ENCODE measurements at places on chromosomes 3 and 15.

GRCh38 chr3:137761563-137762503, 2.3 kb upstream of the SOX14 start:
- no peak for DNase-seq

- peak; percentile 48 for DNase-seq
These were observed 717 bp downstream of the PXK start for GRCh38 chr3:58333206-58334012.

GRCh38 chr3:108153451-108153981, 62.7 kb upstream of the CD47 start:
- DNase-seq, result peak; percentile 72

DNA sequence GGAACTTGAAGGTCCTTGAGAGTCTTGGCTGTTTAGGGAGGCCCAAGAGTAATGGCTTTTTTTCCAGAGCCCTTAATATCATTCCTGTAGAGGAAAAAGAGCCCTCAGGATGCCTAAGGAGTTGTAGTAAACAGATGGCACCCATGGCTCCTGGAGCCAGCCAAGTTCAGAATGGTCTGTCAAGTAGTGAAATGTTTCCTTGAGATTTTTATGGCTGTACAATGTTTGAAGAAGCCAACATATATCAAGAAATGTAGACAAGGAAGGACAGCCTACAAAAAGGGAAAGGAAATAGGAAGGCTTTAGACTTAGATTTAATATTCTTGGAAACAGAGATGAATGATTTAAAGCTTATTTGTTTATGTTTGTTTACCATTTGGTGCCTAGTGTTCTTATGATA, 334.8 kb downstream of the SATB1 start:
- DNase-seq, result no peak

- DNase-seq, result no peak
These were observed 87.0 kb downstream of the CD200R1L start for GRCh38 chr3:112759681-112760080.

GRCh38 chr3:110420158-110420641, 651.4 kb upstream of the NECTIN3 start:
- peak; percentile 79 for DNase-seq

- DNase-seq, result no peak
These were observed 35.0 kb upstream of the HES1 start for GRCh38 chr3:194100856-194101390.

DNA sequence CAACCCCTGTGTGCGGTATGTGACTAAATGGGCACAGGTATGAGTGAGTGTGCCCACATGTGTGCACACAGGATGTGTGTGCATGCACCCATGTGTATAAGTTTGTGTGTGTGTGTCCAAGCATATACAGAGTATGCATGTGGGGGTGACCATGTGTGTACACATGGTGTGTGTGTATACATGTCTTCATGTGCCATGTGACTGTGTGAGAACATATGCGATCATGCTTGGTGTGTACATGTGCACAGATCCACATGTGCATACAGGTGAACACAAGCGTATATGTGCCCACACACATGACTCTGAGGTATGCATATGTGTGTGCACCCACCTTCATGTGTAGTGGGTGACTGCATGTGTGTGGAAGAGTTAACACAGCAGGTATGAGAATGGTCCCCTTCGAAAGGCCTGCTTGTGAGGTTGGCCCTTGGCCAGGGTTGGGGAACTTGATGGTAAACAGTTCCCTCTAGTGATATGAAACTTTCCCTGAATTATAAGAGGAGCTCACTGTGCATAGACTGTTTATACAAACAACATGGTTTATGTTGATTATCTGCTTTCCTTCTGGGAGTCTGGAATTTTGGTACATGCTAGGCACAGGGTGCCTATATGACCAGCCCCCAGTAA, 10.3 kb downstream of the PFKFB4 start:
- no peak for DNase-seq

DNA sequence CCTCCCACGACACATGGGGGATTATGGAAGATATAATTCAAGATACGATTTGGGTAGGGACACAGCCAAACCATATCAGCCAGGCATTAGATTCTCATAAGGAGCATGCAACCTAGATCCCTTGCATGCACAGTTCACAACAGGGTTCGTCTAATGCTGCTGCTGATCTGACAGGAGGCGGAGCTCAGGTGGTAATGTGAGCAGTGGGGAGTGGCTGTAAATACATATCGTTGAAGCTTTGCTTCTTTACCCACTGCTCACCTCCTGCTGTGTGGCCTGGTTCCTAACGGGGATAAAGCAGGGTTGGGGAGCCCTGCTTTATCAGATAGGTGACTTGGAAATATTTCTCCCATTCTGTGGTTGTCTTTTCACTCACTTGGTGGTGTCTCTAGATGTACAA, 14.8 kb downstream of the DOCK3 start:
- no peak for DNase-seq

- peak; percentile 85 for DNase-seq
These were observed 74.8 kb downstream of the IL20RB start for GRCh38 chr3:137032465-137033120.

- DNase-seq, result no peak
These were observed 136.5 kb downstream of the RORA start for GRCh38 chr15:61092361-61093157.

DNA sequence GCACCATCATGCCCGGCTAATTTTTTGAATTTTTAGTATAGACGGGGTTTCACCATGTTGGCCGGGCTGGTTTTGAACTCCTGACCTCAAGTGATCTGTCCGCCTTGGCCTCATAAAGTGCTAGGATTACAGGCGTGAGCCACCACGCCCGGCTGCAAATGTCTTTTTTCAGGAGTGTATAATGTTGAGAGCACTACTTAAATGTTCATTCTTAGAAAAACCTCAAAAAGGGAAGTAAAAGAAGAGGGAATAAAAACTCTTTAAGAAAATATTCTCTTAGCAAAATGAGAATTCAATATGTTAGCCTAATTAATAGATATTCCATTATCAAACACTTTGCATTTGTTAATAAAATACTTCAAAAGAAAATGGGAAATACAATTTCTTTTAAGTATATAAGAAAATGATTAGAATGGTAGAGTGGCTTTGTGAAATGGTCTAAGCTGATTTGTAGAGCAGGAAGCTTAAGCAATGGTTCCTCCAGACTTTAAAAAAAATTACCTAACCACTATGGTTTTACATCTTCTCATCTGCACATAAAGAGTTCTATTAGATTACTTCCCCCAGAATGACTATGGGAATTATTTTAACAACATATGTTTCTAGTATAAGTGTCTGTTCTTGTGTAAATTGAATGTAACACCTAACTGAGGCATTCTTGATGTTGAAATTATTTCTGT, 226.7 kb upstream of the ALCAM start:
- no peak for DNase-seq

DNA sequence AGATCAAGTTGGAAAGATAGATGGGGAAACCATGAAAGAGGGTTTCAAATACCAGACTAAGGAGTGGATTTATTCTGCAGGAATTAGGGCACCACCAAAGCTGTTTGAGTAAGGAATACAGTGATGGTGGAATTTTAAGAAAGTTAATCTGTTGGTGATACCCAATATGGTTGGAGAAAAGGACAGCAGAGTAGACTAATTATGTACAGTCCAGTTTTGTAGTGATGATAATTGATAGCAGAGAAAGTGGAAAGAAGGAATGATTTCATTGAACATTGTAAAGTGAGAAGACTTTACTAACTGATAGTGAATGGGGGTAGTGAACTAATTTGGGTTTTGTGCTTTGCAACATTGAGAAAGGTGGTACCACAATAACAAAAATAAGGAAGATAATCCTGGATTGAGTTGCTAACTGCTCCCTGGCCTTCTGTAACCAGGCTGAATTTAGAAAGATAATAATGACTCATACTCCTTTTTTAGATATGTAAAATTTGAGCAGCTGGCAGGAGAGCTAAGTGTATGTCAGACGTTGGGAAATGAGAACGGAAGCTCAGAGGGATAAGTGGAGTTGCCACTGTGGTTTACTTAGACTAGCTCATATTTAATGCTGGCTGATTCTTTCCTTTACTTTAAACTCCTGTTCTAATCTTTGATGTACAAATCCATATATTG, 16.9 kb downstream of the TCAIM start:
- DNase-seq, result peak; percentile 91

DNA sequence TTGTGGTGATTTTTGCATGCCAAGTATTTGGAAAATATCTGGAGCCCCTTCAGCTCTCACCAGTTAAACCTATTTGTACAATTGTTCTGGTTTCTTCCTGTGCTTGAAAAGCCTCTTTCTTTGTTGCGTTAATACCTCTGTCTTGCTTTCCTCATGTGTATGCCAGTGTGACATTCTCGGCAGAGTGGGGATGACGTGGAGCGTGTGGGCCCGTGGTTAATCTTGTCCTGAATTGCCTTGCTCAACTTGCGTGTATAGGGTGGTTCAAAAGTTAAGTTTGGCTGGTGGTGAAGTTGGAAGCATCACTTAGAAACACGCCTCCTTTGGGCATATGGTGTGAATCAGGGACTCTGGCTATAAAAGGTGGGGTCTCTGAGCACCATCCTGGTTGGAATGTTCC, 67.1 kb downstream of the IGF1R start:
- peak; percentile 79 for DNase-seq

DNA sequence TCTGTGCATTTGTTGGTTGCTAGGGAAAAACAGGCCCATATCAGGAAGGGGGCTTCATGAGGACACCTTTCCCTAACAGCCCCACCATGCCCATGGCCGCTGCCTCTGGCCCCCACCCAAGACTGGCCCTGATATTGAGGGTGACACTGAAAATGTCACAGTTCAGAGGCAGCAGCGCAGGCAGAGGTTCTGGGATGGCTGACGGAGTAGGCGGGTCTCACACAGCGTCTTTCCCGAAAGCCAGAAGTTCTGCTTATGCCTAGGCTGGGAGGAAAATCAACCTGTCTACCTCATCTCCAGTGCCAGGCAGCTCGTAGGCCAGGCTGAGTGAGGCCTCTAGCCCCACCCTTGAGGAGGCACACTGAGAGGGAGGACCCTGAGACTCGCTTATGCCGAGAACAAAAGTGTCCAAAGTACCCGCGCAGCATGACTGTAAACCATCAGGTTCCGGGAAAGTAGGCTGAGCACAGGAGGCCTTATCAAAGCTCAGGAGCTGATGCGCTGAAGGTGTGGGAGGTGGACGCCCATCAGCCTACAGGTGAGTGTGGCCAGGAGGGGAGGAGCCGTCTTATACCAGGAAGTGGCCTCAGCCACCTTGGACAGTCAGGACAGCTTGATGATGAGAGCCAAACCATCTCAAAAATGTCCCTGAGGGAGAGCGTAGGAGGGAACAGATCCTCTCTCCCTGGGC, 27.5 kb downstream of the GRAMD2A start:
- no peak for DNase-seq

GRCh38 chr3:58693940-58694850, 27.6 kb upstream of the FAM3D start:
- no peak for DNase-seq

GRCh38 chr3:176274161-176274560, 923.1 kb downstream of the TBL1XR1 start:
- DNase-seq, result no peak

DNA sequence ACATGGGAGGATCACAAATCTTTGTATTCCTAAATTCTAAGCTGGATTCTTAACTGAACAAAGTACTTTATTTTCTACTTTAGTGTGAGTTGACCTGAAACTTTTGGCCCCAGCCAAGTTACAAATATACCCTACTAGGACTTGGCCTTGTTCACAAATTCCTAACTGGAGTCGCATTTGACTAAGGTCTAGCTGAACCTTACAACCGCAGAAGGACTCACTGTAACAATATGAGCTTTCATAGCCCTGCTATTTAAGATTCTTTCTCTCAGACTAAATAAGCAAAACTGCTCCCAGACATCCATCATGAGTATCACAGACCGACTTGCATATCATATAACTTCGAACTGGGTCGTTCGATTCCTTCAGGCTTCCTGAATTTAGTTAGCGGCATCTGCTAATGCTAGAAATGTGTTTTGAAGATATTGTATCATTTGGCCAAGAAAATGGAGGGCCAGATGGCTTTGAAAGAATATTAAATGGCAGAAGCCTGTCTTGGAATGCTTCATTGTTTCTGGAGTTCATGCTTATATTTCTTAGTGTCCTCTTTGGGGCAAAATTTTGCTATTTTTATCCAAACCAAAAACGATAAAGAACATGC, 28.4 kb upstream of the ADAMTS9 start:
- no peak for DNase-seq

GRCh38 chr3:130480736-130481135, 36.2 kb upstream of the COL6A6 start:
- DNase-seq, result peak; percentile 80

DNA sequence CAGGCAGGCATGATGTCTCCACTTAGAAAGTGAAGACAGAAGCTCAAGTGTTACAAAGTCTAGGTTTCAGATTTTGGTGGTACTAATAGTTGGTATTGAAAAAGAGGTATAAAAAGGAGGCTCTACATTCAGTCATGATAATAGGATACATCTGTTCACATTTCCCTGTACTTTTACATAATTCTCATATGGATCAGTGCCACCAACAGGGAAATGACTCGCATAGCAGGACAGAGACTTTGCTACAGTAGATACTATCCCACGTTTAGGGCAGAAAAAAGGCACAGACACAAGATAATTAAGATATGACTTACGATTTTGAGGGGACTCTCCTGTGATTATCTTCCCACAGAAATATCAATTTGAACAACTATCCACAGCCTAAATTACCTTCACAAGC, 1062.9 kb upstream of the EPHA6 start:
- DNase-seq, result no peak

GRCh38 chr3:134059035-134059601, 29.4 kb upstream of the SLCO2A1 start:
- DNase-seq, result no peak

All from GM23248 (cell line).